ENCODE measurements at places on chromosomes 7 and 10. TPM values are rescaled to one million over a fixed set of nuclear protein-coding genes. Genes with fewer than 3 reads are reported as not detected.

Gene HOXA4
- polyA plus RNA-seq, result 24.6 TPM

DNA sequence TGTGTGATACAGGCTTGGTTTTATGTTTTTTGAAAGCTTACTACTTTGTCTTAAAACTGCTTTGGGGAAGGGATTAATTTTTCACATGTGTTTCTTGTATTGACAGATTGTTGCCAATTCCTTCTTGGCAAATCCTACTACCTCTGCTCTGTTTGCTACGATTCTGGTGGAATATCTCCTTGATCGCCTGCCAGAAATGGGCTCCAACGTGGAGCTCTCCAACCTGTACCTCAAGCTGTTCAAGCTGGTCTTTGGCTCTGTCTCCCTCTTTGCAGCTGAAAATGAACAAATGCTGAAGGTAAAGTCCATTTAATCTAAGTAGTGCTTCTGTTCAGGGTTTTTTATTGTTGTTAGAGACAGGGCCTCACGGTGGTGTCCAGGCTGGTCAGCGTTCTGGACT lies 33.6 kb downstream of the TRRAP start:
- DNase-seq, result peak; percentile 53

DNA sequence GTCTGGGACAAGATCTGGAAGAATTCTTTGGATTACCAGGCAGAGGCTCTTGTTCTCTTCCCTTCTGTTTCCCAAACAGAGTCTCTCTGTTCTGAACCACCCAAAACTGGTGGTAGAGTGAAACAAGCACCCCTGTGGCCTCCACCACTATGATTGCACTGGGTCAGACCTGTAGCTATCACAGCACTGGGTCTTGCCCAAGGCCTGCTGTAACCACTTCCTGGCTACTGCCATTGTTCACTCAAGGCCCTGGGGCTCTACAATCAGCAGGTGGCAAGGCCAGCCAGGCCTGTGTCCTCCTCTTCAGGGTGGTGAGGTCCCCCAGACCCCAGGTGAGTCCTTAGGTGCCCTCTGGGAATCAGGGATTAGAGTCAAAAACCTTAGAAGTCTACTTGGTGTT lies 4.1 kb upstream of the LRRC17 start:
- no peak for DNase-seq

DNA sequence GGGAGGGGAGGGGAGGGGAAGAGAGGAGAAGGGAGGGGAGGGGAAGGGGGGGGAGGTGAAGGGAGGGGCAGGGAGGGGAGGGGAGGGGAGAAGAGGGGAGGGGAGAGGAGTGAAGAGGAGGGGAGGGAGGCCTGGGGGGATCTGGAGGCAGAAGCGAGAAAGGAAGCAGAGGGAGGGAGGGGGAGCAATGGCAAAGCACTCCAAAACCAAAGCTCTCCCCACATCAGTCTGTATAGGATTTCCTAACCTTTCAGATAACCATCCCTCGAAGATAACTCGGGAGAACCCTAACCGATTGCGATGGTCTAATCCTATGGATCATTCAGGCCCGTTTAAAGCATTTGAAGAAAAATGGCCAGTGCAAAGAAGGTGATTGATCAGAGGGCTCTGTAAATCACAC lies 19.0 kb downstream of the EBF3 start:
- peak; percentile 49 for DNase-seq

Gene TECTB
- polyA plus RNA-seq, result not detected

GRCh38 chr7:93715234-93715633 lies 140.7 kb upstream of the CALCR start:
- peak; percentile 11 for DNase-seq

DNA sequence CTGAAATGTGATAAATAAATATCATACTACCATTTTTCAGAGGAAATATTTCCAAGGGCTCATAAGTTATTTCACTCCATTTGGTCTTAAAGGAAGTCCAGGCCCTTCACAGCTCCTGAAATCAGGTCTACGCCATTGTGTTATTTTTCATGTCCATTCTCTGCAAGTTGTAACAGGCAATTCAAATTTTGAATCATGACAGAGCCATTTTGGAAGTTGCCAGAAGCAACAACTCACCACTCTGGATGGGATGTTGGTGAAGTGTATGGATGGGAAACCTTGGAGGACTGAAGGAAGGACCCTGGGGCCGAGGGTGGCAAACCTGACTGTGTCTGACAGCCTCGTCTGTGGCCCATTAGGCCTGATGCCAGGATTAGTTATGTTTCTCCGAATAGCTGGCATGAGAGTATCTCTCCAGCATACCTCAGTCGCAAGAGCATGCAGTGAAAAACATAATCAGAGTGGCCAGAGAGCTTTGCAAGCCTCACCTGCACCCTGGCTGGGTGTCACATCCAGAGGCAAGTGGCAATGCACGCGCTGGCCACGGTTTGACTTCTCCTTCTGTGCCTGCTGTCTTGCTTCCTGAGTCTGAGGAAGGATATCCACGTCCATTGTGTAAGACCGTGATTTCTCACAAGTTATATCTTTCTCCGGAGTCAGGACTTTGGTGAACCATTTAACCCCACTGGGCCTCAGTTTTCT lies 87.1 kb downstream of the NRP1 start:
- no peak for DNase-seq

GRCh38 chr7:69166979-69167516 lies 431.2 kb upstream of the AUTS2 start:
- DNase-seq, result no peak
